ENCODE measurements at places on chromosomes 6 and 20.

GRCh38 chr6:25504661-25505060, 147.4 kb upstream of the SCGN start:
- no peak for DNase-seq

DNA sequence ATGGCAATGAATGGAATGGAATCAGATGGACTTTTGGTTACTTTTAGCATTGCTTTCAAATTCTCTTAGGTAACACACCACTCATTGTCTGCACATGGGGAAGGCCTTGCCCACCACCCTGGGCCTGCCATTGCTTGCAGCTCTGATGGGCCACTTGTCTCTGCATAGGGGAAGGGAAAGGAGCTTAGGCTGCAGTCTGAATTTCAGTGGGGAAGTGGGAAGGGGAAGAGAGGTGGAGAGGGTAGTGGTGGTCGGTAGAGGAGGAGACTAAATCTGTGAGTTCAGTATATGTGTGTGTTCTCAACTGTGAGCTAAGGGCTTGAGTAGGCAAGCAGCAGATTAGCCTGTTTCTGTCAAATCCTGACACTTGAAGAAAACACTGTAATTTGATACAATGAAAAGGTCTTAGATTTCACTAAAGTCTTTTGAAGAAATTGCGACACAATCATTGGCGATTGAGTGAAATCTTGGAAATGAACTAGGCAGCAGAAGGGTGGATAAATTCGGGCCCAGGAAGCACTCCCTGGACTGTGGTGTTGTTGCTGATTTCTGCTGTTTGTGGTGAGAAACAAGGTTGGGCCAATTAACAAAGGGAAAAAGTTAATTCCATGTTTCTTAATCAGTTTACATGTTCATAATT, 80.6 kb downstream of the OTOR start:
- no peak for DNase-seq

DNA sequence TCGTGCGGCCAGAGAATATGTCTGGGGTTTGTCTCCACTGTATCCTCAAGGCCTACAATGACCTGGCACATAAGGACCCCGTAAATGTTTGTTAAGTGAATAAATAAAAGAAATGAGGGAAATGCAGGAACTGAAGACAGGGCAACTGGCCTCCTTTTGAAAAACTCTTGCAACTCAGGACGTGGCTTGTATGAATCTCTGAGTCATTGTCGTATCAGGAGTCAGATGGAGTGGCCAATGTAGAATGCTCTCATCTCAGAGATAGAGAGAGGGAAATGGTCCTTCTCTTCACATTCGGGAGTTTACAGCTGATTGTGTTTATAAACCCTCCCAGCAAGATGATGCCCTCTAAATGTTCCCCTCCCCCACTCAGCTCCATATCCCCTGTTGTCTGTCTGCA, 57.1 kb downstream of the UST start:
- no peak for DNase-seq

GRCh38 chr6:128632131-128632530, 111.7 kb upstream of the PTPRK start:
- no peak for DNase-seq

DNA sequence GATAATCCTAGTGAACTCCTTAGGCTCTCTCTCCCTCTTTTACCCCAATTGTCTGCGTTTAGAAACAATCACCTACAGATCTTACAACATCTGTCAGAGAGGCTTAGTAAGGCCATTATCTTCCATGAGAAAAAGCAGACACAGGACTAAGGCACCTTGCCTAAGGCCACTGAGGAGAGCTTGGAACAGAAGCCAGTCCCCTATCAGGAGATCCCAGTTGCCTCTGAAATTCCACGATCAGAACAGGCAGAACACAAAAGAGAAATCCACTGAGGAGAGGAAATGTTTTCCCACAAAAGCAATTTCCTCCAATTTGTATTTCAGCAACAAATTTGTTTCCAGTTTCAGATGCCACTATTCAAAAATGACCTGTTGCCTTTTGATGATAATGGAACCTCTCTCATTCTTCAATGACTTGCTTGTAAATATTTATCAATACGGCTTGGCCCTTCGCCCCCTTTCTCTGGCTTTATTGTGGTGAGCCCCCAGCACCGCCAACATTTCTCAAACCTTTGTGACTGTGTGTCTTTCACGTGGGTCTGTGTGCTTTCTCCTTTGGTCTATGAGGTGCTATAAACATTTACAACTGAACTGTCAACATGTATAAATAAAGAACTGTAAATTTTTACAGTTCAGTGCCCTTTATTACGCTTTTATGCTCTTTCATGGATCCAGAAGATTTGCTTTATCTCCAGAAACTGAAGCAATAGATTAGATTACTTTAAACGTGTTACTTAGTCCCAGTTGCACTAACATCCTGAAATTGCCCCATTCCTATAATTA, 187.8 kb upstream of the PHACTR1 start:
- DNase-seq = no peak

DNA sequence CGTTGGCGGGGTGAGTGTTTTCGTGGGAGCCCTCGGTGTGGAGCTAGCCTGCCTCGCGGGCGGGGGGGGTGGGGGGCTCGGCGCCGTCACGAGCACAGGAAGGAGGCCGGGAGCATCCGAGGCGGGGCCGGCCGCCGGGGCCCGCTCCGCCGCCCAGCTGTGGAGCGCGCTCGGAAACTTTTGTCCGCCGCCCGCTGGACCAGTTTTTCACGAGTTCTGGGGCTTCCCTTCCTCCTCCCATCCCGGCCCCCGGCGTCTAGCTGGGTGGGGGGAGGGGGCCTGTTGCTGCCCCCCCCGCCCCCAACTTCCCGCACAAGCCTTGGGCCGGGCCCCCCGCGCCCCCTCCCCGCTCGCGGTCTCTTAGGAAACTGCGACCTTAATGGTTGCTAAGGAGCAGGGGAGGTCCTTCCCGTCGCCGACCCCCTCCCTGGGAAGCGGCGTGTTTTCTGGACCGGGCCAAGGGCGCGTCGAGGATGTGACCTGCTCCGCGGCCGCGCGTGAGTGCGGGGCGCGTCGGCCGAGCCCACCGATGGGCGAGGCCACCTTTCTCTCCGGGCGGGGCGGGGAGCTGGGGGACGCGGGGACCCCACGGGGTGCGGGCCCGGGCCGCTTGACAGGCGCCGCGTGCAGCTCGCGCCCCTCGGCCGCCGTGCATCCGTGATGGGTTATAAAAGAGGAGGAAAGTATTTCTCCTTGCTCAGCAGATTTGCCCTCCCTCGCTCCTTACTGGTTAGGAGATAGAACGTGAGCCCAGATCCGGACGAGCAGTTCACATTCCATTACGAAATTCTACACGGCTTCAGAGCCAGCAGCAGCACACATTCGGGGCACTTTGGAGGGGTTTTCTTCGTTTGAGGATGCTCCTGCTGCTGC, 1.4 kb downstream of the RREB1 start:
- peak; percentile 64 for DNase-seq

DNA sequence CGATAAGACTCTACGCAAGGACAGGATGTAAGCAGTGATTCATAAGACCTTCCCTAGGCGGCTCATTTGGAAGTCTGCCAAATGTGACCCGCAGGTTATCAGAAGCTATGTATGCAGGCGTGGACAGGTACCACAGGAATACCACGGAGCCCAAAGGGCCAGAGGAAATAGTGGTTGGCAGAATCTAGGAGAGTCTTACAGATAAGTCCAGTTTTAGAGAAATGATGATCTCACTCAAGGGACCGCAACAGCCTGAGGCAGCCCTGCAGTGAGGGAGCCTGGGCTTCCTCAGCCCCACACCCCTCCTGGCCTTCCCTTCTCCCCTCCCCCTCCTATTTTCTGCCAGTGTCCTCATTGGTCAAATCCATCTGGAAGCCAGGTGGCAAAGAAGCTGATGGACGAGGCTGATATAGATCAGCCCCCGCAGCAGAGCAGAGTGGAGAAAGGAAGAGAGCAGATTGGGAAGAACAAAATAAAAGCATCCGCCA, 110.6 kb downstream of the FNDC1 start:
- no peak for DNase-seq

GRCh38 chr20:43711098-43711654, 15.6 kb downstream of the GTSF1L start:
- DNase-seq = no peak

DNA sequence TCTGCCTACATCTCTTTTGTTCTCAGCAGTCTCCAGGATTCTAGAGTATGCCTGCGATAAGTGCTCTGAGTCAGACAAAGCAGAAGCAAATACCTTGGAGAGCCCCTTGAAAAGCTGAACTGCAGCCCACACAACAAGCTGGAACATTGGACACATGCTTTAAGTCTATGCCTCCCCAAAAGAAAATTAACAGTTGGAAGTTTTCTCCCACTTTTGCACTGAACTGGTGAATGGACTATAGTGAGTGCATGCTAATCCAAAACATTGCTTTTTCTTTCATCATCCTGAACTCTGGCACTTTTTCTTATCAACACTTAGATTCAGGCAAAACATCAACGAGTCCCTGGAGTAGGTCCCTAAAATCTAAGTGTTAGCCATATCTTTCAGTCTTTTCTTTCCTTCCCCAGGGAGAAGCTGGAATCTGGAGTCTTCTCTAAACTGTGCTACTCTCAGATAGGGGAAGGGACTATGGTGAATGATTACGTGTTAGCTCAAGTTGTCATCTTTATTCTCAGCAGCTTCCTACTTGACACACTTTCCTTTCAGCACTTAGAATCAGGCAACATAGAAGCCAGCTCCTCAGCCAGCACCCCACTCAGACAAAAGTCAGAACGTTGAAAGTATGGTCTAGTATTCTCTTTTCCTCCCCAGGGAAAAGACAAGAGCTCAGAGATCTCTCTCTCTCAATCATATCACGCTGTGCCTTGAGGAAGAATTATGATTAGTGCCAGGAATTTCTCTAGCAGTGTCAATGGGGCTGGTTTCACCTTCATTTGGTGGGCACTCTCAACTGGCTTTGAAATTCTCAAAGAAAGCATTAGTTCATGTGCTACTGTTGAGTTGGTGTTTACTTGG, 811.0 kb upstream of the GJE1 start:
- no peak for DNase-seq

GRCh38 chr6:42347456-42347855, 104.3 kb downstream of the TRERF1 start:
- no peak for DNase-seq

DNA sequence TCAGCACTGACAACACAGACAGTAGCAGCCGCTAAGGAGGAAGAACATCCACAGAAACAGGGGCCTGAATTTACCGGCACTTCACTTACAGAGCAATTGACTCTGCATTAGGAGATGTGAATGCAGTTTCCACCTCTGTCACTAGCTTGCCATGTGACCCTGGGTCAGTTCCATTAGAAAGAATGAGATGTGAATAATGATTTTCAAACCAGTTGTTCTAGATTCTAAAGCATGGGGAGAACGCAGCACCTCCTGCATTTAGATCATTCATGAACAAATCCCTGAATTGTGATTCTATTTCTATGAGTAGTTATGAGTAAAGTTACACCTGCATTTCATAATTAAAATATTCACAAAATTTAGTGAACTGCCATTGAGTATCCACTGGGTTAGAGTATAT, 197.3 kb upstream of the EXOC2 start:
- DNase-seq = no peak

DNA sequence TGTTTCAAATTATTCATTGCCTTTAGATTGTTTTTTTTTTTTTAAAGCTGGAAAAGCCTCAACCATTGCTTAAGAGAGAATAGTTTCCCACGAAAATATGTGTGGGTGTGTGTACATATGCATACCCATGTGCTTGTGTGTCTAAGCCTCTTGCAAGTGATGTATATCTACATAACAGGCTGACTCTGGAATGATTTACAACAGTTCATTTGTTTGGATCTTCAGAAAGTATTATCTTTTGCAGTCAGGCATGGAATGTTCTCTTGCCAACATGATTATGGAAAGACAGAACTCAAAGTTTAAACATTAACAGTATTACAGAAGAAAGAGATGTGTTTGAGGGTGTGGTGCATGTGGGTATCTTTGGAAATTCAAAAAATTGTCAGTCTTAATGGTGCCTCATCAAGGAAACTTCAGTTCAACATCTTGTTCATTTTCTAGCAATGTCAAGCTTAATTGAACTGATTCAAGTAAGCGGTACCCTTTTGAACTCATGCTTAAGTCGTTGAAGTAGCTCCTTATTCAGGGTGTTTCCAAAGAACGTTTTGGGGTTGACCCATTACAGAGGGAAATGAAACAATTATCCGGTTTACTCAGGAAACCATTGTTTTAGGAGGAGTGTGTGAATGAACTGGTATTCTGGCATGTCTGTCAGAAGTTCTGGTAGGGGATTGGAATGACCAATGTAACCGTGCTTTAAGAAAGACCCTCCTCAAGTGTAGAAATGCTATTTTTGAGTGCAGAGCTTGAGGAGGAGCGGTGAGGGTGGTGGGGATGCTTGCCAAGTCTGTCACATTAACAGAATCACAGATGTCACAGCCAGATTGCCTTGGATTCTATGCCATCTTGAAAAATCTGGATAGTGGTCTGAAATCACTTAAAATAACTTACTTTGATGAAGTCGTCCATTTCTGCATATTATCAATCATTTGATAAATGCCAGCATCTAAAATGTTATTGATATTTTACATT, 60.3 kb downstream of the ADGRG6 start:
- no peak for DNase-seq

GRCh38 chr6:36246506-36247268, 23.2 kb upstream of the PNPLA1 start:
- DNase-seq = no peak

GRCh38 chr6:53651205-53651763, 14.3 kb downstream of the KLHL31 start:
- DNase-seq = peak; percentile 83

GRCh38 chr20:3826420-3826819, 6.1 kb downstream of the AP5S1 start:
- DNase-seq = no peak

GRCh38 chr20:33211817-33212424, 5.2 kb upstream of the BPIFA3 start:
- peak; percentile 53 for DNase-seq

DNA sequence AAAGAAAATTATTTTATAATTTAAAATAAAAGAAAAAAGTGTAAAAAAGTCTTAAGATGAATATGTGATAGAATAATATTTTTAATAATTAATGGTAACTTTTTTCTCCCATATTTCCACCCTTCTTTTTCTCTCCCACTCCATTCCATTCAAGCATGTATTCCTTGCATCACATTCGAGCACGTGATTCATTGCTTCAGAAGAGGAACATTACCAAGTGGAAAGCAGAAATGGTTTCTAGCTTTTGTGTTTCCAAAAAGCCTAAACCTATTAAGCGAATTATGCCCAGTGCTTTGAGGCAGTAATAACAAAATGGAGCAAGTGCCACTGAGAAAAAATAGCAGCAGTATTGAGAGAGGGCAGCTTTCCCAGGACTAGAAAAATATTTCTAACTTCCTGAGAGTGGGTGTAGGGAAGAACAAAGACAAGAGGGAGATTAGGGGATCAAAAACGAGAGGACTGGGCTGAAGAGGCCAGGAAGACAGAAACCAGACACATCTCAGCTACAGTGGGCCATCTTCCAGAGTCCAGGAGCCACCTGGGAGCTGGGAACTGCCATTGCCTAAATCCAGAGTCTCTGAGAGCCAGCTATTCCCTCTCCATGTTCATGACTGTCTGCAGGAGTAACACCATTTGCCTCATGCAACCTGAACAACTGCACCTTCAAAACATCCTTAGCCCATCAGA, 15.0 kb upstream of the AKIRIN2 start:
- no peak for DNase-seq

GRCh38 chr6:1645466-1646185, 35.9 kb downstream of the FOXC1 start:
- DNase-seq = no peak
